Fibroblast of mammary gland (primary cell): ENCODE measurements at places on chromosomes 6 and 20.

DNA sequence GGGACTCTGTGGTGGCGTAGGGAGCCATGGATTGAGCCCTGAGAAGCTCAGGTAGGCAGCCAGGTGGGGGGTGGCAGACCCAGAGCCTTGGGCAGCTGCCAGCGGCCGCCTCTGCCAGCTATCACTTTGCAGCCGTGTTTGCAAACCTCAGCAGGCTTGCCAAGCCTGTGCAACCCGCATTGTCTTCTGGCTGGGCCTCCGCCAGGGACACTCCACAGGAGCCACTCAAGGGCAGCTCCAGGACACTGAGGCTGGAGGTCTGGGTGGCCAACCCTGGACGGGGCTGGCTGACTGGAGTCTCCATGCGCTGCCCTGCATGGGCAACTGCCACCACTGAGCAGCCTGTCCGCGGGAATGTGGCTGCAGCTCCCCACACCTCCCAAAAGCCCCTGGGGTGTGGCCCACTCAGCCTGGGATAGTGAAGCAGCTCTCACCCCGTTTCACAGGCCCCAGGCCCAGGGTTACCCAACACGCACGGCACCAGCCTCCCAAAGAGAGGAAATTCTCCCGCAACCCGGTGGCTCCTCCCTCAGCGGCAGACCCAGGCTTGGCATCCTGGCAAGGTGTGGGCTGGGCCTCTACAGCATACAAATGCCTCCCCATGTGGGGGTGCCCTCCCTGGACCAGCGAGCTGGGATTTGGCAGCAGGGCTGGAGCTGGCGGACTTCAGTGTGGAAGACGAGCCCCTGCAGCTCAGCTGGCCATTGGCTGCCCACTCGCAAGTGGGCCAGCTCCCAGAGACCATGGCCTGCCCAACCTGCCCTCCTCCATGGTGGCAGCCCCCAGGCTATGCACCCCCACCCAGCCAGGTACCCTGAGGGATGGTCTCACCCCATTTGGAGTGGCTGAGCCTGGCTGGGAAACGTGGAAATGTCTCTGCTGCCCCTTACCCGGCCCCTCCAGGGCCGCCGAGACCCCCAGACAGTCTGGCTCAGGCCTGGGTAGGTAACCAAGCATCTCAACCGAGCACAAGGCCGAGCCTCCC lies 2.9 kb downstream of the CHRNA4 start:
- no peak for DNase-seq

DNA sequence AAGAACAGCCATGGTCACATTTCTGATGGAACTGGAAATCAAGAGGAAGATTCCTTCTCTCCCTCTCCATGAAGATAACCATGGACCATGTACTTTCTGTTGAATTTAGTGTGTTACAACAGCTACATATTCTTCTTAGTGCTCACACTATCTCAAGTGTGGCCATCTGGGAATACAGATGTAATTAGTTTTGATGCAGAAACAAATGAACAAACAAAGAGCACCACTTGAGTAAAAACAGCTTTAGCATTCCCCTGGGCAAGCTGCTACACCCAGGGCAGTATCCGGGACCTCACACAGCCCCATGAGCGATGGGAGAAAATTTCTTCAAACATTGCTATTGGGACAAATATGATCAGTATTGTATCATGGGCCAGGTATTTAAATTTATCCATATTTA lies 75.2 kb downstream of the RAMACL start:
- no peak for DNase-seq

DNA sequence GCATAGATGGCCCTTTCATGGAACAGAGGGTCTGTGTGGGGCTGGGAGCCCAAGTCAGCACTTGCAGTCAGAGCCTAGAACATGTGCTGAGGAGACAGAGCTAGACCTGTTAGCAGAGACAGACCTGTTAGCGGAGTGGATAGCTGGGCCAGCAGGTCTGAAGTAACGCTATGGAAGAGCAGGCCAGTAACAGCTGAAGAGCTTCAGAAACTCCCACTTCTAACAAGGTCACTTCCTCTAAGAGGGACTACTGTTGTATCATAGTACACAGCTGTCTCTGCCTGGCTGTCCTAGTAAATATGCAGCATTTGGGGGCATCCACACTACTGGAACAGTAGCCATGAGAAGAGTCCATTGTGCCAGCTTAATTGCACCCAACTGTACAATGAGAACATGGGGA lies 41.2 kb upstream of the POLR1H start:
- no peak for DNase-seq

DNA sequence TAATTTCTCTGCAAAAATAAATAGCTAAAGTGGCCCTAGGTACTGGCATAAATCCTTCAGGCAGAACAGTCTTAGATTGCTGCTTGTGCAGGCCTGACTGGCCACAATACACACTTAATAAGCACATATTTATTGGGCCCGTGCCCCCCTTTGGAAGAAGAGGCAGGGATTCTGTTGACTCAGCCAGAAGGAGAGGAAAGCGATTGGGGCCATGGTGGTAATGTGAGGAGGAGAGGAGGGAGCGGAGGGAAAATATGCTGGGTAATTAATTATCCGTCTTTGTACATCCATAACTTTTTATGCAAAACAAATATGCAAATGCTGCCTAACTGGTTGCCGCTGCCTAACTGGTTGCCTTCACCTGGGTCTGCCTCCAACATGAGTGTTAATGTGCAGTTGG lies 36.2 kb downstream of the CD40 start:
- no peak for DNase-seq

DNA sequence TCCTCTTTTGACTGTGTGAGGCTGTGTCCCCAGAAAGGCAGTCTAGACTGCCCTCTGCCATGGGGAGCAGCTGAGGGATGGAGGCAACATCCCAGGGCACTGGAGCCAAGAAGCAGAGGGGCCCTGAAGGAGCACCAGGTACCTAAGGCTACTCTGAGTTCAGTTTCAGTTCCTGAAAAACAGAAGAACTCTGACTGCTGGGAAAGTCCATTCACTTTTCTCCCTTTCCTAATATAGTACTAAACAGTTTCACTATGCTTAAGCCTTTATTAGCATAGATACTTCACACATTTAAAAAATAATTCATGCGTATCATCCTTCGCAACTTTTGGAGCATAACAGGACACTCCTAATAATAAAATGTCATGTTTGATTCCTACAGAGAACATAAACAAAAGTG lies 130.0 kb downstream of the FOXC1 start:
- DNase-seq: no peak

DNA sequence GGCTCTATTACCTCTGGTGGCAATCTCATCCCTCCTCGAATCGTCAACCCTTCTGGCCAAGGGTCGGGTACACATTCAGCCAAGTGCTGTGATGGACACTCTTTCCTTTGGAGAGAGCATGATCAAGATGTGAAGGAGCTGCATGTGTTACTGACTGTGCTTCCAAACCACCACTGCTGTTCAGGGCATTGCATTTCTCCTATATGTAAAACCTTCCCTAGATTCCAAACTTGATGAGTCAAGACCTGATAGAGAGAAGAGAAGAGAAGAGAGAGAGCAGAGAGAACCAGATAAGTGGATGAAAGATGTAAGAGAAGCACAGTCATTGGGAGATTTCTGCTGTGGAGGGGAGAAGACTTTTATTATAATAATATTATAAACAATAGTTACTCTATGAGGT lies 162.2 kb downstream of the KCNQ5 start:
- DNase-seq: no peak

- no peak for DNase-seq
Measured at GRCh38 chr20:58076405-58076804, 152.0 kb downstream of the ANKRD60 start.

GRCh38 chr20:51185277-51185676 lies 162.4 kb upstream of the KCNG1 start:
- peak; percentile 48 for DNase-seq

- peak; percentile 65 for DNase-seq
Measured at GRCh38 chr6:165231581-165232561, 77.5 kb downstream of the C6orf118 start.

- DNase-seq: no peak
Measured at GRCh38 chr6:141402489-141402888, 730.2 kb upstream of the GJE1 start.

- no peak for DNase-seq
Measured at GRCh38 chr6:34992376-34992775, 103.3 kb downstream of the ANKS1A start.

DNA sequence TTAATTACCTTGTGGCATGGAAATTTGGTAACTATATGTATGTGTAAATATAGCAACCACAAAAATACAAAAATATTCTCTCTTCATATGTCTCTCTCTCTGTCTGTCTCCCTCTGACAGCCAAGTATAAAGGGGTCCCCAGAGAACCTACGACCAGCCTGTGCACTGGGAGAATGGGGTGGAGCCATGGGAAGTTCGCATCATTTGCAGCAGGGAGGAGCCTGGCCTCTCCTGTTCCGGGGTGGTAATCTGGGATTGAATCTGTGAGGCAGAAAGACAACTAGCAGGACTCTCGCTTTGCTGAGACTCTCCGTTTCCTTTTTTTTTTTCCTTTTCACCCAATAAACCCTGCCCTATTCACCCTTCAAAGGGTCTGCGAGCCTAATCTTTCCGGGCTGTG lies 1109.1 kb downstream of the HACE1 start:
- DNase-seq: no peak

- peak; percentile 85 for DNase-seq
Measured at GRCh38 chr20:12925210-12925755, 83.5 kb upstream of the SPTLC3 start.

DNA sequence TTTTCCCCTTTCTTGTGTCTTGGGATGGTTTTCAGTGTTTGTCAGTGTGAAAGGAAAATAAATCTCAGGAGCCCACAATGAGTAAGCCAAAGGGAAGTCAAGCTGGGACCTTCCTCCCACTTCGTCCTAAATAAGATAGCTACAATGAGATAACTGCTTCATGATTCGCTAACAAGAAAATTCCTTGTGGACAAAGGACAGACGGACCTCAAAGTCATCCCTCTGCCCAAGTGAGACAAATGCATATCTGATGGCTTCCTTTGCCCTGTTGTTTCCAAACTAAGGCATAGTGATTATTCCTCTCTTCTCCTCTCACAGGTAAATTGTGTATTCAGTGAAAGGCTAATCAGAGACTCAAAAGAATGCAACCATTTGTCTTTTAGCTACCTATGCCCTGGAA lies 26.1 kb upstream of the ADTRP start:
- no peak for DNase-seq

DNA sequence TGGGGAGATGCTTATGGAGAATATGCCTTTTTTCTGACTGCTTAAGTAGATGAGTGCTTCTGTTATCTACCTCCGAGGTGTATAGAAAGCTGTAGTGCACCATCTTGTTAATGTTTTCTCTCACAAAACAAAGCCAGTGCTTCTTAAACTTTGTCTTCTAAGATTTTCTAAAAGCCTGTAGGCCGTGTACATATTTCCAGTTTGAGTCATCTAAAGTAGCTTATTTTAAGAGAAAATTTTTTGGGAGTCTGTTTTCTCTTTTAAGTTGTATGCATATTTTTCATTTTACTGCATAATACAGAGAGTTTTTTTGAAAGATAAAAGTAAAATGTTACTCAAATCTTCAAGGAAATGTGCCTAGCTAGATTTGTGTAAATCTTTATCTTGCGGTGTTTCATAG lies 151.7 kb downstream of the GRIK2 start:
- DNase-seq: no peak

GRCh38 chr6:54084231-54084630 lies 27.0 kb upstream of the MLIP start:
- DNase-seq: no peak

- DNase-seq: peak; percentile 5
Measured at GRCh38 chr6:106975738-106976064, 1.2 kb upstream of the CD24 start.

DNA sequence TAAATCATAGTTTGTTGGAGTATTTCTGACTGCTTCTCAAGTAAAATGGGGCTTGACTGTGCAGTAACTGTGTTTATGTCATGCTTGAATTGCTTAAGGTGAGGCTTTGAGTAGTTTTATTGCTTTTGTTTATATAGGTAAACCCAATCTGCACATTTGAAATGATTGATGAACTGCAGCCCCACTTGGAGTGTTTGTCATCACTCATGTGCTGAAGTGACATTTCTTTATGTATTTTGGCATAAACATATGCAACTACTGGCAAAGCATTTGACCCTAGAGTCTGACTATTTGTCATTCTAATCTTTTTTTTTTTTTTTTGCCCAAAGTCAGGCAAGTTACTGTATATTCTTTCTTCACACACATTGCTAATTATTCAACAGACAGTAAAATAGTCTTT lies 491.4 kb upstream of the POU3F2 start:
- DNase-seq: no peak

DNA sequence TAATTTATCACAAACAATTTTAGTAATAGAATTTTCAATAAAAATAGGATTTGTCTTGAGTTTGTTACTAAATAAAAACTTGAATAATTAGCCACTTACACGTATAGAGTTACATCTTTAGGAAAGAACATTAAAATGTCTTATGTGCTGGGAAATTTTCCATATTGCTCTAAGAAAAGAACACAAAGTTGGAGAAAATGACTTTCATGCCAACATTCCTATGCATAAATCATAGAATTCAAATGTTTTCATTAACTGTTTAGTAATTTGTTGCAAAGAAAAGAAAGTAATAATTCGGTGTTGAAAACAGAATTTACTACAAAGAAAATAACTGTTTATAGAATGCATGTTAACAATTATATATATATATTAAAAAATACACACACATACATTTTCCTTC lies 4.7 kb upstream of the TBC1D32 start:
- DNase-seq: no peak

DNA sequence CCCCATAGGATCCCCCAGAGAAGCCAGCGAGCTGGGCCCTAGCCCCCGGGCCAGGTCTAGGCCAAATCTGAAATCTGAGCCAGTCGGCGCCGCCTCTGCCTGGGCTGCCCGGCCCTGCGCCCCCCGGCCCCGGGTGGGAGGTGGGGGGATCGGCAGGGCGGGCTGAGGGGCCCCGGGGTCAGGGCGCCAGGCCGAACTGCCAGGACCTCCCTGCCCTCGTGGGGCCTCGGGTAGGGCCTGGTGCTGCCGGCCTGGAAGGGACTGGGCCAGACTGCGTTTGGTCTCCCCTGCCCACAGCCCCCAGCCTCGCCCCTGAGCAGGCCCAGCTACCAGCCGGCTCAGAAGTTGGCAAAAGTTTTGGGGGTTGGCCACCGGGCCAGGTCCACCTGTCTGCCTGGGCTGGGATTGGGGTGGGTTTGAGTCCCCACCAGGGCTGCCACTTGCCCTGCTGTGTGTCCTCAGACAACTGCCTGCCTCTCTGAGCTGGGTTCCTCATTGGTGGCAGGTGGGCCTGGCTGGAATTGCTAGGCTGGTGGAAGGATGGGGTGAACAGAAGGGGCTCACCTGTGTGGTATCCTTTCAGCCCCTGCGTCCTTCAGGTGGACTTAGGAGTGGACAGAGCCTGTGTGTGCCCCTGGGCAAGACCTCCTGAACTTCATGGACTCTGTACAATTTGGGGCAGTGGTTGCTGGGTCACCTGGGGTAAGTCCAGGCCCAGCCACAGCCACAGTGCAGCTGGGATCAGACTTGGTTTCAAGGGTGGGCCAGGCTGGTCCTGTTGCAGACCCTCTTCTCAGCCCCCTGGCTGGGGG lies 801 bp downstream of the SRC start:
- DNase-seq: no peak

- DNase-seq: no peak
Measured at GRCh38 chr20:19789009-19789408, 31.0 kb downstream of the RIN2 start.

GRCh38 chr6:133985970-133986369 lies 32.9 kb downstream of the TBPL1 start:
- DNase-seq: no peak
